ENCODE measurements at places on chromosomes 6 and 20.
A peak's percentile ranks its signal among the peaks of the same experiment; 100 is the strongest.

DNA sequence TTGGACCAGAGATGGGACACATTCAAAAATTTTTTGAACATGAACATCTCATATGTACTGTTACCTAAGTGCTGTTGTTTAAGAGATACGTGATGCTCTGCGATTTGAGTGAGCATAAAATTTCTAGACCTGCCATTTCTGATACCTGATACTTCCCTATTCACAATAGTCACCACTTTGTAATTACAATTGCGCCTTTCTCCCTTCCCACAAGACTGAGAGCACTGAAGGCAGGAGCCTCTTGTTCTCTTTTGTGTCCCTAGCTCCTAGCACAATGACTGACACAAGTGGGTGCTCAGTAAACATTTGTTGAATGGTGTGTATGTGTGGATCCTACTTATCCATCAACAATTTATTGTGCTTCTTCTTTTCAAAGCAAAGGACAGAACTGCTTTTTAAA is 92.8 kb upstream of the TMEM30A start:
- DNase-seq: no peak

- peak; percentile 6 for DNase-seq
These were observed 377.7 kb downstream of the PLCB1 start for GRCh38 chr20:8509809-8510208.

DNA sequence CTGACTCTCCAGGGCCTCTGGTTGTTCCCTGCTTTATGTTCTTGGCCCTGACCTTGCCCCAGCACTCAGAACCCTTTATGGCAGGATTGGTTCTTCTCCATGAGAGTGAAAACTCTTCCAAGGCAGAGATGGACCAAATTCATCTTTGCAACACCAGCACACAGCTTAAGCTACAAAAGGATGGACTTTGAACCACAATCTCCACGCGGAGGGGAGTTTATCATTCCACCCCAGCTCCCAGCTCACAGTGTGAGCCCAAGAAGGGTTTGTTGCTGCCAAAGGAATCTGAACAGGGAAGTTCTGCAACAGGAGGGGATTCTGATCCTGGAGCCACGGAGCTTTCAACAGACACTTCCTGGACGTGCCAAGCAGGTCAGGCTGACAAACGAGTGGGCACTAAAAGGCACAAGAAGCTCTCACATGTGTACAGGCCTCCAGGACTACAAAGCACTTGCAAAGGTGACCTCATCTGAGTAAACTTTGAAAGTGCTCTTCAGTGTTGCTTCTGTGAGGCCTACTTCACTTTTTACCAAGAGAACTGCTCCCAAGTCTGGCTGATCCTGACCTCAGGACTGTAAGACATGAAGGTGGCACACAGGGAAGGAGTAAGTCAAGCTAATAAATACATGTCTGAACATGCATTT is 8.9 kb downstream of the FITM2 start:
- DNase-seq: no peak

DNA sequence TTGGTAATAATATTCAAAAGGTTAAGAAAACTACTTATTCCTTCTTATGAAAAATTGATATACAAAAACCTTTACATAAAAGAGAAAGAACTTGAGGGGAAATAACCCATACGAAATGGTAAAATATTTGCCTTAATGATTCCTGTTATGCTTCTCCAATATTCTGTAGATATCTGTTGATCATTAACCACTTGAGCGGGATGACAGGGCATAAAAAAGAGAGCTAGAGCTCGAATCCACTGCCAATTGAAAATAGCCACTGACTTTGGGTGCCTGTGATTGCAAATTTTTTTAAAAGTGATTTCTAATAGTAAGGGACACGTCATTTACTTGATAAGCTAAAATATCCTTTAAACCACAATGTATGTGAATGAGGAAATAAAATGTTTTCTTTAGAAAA is 188.1 kb downstream of the MOXD1 start:
- DNase-seq: no peak

GRCh38 chr6:149223904-149224351 is 93.6 kb upstream of the TAB2 start:
- no peak for DNase-seq

DNA sequence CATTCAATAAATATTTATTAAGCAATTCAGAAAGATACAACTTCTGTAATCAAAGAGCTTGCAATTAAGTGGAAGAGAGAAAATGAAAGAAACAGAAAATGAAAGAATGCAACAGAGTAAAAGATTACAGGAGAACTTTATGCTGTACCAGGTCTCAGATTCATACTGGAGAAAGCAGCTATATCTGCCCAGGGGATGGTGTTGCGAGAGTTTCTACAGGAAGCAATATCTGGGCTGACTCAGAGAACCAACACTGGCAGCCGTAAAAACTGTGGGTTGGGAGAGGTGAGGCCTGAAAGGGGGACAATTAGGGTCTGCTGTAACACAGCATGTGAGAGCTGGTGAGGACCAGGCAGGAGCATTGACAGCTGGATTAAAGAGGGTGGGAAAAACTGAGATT is 256.7 kb upstream of the TCF21 start:
- no peak for DNase-seq
